ENCODE measurements at places on chromosomes 7 and 10.

- no peak for DNase-seq
Measured at GRCh38 chr10:127905848-127906261, 1.0 kb upstream of the PTPRE start.

DNA sequence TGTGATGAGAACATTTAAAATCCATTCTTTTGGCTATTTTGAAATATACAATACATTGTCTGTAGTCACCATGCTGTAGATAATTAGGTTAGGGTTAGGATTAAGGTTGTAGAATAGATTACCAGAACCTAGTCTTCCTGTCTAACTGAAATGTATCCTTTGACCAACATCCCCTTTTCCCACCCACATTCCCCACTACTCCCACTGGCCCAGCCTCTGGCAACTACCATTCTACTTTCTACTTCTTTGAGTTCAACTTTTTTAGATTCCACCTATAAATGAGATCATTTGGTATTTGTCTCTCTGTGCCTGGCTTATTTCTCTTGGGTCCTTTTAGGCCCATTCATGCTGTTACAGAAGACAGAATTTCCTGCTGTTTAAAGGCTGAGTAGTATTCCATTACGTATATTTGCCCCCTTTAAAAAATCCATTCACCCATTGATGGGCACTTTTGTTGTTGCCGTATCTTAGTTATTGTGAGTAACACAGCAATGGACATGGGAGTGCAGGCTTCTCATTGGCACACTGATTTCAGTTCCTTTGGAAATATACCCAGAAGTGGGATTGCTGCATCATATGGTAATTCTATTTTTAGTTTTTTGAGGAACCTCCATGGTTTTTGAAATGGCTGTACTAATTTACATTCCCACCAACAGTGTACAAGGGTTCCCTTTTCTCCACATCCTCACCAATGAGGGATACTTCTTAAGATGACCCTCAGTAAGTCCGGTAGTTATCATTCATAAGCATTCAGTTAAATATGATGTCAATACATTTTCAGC, 104.0 kb downstream of the RALA start:
- DNase-seq: no peak

- DNase-seq: no peak
Measured at GRCh38 chr7:7970237-7970530, 1.6 kb downstream of the GLCCI1 start.

- no peak for DNase-seq
Measured at GRCh38 chr7:139680676-139681462, 96.9 kb downstream of the HIPK2 start.

- peak; percentile 37 for DNase-seq
Measured at GRCh38 chr10:101217450-101218281, 11.6 kb downstream of the LBX1 start.

DNA sequence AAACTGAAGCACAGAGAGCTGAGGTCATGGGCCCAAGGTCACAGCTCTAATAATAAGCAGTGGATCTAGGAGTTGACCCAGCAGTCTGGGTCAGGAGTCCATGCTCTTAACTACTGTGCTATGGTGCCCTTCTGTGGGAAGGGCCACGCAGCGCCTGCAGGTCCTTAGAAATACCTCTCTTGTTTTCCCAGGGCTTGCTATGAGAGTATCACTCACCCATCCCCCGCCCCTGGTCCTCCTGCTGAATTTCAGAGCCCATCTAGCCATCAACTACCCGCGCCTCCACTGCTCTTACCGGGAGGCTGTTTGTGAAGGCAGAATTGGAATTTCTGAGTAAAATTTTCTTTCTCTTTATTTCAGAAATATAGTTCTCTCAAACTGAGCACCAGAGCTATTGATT, 27.3 kb upstream of the CRHR2 start:
- DNase-seq: no peak

- no peak for DNase-seq
Measured at GRCh38 chr10:130493021-130493420, 356.8 kb downstream of the GLRX3 start.

DNA sequence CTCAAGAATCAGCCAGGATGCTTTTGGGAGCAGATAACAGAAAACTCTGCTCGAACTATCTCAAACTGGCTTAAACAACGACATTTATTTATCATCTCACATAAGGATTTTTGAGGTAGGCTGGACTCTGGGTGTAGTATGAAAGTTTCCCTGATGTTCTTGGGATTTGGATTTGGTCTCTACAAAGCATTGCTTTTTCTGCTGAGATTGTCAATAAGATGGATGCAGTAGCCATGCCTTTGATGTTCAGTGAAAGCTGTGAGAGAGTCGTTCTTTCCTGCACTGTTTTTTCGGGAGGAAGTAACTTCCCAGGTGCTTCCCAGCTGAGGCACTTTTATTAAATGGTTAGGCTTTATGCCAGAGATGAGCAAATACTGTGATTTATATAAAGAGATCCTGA, 181.1 kb downstream of the PRKG1 start:
- DNase-seq: no peak

Measured in frontal cortex (tissue), 4 donors.